ENCODE measurements at places on chromosomes 3 and 15.

DNA sequence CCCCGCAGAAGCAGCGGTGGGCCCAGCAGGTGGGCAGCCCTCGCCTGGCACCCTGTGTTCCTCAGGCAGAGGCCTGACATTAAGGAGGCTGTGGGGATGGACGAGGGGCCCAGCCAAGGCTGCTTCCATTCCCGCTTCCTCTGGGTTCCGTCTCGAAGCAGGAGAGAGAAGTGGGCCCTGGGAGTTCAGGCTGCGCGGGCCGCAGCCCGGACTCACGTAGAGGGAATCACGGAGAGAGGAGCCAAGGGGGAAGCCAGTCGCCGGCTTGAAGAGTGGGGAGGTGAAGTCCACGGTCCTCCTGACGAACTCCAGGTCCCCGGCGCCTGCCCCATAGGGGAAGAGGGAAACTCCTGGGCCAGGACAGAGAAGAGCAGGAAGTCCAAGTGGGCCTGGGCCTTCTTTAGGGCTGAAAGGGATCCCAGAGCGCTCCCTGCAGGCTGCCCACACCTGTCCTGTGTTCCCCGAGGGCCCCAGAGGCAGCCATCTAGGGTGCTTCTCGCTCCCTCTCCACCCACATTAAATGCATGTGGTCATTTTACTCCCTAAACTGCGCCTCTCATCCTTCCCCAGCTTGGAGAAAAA is 37.7 kb downstream of the MUC4 start:
- DNase-seq: no peak

GRCh38 chr15:69802432-69802831 is 295.3 kb downstream of the TLE3 start:
- no peak for DNase-seq

DNA sequence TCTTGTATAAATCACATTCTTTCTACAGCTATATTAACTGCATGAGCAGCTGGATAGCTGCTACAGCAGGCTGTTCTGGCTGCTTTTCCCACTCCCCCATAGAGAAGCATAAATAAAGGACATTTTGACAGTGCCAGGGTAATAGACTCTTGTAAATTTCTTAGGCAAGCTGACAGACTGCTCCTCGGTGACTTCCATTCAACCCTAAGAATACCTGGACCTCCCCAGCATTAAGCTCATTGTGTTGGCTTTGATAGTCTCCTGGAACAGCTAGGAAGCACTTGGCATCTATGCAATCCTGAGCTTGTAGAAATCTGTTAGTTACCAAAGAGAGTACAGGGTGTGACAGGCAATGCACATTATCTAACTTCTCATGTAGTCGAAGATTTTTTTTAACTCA is 475.4 kb downstream of the AGBL1 start:
- no peak for DNase-seq

GRCh38 chr3:71219744-71220638 is 363.5 kb downstream of the FOXP1 start:
- DNase-seq: no peak

- no peak for DNase-seq
These were observed 104.2 kb upstream of the CLSTN2 start for GRCh38 chr3:139830817-139831216.

- no peak for DNase-seq
These were observed 22.2 kb downstream of the FAM174B start for GRCh38 chr15:92633418-92633817.

DNA sequence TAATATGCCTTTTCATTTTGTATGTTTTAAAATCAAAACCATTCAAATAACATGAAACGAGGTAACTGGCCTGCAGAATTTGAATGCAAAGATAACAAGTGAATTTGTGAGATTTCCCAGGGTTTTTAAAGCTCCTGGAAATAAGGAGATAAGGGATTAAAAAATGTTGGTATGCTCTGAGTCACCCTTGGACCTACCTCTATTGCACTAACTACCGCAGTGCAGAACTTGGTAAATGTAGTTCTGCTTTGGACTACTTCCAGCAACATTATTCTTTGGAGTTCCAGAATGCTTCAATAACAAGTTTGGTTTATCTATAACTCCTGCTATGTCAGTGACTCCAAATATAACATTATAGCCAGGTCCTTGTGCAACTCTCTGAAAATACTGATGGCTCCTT is 201.7 kb downstream of the GAP43 start:
- no peak for DNase-seq

- DNase-seq: no peak
These were observed 141.4 kb upstream of the SLC6A11 start for GRCh38 chr3:10674578-10674977.

GRCh38 chr3:178457511-178457910 is 78.7 kb upstream of the KCNMB2 start:
- DNase-seq: no peak

DNA sequence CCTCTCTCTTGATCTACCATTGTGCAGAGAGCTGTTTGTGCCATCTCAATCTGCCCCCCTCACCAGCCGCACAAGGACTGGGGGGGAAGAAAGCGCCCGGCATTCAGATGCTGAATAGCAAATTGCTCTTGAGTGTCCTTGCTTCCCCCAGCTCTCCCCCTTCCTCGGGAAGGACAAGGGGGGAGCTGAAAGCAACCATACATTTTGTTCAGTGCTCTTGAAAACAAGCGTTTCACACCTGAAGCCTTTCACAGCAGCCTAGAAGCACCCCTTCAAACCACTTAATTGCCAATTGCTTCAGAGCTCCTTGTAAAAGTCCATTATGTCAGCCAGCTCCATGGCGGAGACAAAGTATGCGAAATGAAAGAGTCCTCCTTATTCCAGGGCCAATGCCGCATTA is 540.1 kb downstream of the NR2F2 start:
- DNase-seq: no peak

DNA sequence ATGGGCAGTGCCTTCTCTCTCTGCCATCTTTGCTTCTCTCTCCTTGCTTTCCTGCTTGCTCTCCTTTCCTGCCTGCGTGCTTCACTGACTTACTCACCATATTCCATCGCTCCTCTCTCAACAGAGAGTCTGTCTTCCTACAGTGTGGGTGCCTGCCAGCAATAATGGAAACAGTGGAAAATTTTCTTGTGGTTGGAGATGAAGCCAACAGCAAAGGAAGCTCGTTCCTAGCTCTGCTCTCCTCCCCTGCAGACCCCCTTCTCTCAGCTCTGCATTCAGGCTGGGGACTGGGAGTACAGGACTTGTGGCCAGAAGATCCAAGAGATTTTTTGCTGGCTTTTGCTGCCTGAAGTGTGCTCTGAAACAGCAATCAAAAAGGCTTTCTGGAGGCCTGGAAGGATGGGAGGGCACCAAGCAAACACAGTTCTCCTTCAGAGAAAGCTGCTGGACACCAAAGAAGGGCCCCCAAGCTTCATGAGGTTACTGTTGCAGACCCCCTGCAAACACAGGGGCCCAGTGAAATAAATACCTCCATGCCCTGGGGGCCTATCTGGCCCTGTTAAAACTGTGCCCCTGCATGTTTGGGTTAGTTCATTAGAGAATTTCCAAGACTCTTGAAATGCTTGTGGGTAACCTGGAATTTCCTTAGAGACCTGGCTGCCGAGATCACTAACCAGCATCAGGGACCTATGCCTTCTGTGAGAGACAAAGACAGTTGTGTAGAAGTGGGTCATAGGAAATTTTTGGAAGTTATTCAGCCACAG is 149.9 kb upstream of the RASGRP1 start:
- DNase-seq: no peak

- DNase-seq: no peak
These were observed 32.7 kb downstream of the TUBGCP4 start for GRCh38 chr15:43403616-43404015.

Measured in hematopoietic multipotent progenitor cell treated with erythropoietin and hydrocortisone succinate and interleukin-3 and kit ligand, for 4 days (in vitro differentiated cells).